ENCODE measurements at places on chromosomes 2 and 18.
A peak's percentile ranks its signal among the peaks of the same experiment; 100 is the strongest.

- no peak for DNase-seq
These were observed 319.1 kb downstream of the AGPS start for GRCh38 chr2:177711483-177712265.

- peak; percentile 84 for DNase-seq
These were observed 6.2 kb upstream of the PER2 start for GRCh38 chr2:238294393-238295143.

DNA sequence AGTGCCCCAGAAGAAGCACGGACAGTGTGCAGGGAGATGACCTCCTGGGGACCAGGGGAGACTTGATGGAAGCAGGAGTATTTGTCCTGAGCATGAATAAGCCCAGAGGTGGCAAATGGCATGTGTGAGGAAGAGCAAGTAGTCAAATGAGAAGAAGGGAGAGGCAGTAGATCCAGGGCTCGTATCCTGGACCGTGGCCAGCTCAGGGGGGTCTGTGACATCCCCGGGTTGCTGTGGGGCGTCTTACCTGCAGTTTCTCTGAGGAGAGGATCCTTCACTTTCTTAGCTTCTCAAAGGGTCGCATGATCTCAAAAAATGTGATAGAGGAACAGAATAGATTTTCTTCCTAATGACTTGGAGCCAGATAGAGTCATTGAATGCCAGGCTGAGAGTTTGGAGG lies 57.0 kb upstream of the FOSL2 start:
- DNase-seq = no peak

DNA sequence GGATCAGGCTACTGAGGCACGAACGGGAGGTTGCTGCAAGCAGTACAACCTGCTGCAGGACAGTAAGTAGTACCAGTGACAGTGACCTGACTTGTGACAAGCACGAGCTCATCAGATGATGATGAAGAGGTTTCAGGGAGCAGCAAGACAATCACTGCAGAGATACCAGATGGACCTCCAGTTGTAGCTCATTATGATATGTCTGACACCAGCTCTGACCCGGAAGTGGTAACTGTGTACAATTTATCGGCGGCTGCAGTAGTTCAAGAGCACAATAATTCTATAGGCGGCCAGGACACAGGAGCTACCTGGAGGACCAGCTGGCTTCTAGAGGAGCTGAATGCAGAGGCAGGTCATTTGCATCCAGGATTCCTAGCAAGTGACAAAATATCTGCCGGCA lies 64.0 kb upstream of the GULP1 start:
- no peak for DNase-seq

DNA sequence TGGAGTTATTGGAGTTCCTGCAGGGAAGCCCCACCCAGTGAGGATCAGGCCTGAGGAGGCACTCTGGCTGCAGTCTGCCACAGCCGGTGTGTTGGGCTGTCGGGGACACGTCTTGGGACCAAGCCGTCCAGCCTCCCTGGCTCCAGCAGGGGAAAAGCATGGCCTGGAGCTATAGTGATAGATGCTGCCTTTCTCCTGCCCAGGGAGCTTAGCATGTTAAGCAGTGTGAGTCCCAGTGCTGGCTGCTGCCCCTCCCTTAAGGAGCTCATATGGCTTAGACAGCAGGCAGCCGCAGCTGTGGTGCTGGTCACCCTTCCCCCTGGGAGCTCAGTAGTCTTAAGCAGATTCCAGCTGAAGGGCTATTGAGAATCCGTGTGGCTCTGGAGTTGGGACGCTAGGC lies 78.9 kb downstream of the CERS6 start:
- no peak for DNase-seq

GRCh38 chr18:31792580-31792911 lies 31.9 kb upstream of the SLC25A52 start:
- DNase-seq = peak; percentile 36

- DNase-seq = no peak
These were observed 236.3 kb downstream of the AGPS start for GRCh38 chr2:177628831-177629230.

- no peak for DNase-seq
These were observed 650.1 kb downstream of the SLC4A3 start for GRCh38 chr2:220277445-220277975.

- DNase-seq = no peak
These were observed 596.9 kb upstream of the HNMT start for GRCh38 chr2:137367361-137367760.

- no peak for DNase-seq
These were observed 51.7 kb upstream of the OTOF start for GRCh38 chr2:26529406-26530239.

DNA sequence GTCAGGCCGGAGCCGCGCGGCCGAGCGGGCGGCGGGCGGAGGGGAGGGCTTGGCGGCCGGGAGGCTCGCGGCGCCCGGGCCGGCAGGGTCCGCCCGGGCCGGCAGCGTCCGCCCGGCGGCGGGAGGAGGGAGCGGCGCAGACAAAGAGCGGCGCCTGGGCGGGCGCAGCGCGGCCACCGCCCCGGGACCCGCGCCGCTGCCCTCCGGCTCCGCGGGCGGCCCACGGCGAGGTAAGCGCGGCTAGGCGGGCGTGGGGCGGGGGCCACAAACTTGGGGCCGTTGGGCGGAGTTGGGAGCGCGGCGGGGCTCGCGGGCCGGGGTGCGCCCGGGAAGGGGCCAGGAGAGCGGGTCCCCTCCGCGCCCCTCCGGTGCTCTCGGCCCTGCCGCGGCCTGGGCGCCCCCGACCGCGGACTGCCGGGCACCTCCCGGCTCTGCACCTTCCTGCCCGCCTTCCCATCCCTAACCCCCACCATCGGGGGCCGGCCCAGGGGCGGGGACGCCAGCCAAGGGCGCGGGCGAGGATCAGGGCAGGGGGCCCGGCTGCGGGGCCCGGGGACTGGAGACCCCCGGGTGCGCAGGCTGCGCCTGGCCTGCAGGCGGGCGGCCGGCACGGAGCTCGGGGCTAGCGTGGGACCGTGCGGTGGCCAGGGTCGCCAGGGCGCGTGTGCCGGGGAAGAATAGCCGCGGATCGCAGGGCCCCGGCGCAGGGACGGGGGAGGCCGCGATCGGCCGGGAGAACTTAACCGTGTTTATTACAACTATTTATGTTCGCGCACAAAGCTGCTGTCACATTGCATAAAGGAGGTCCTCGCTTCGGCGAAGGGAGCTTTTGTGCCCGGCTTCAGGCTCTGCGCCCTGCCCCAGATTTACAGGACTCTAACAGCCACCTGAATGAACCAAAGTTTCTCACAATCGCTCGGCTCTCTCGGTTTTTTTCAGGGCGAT lies at the start of gene NCK2:
Gene NCK2, plus strand, starts transcription at position 4 of the 945 bp plus-strand sequence. CDS start 110,152 bp downstream, outside the sequence.
- peak; percentile 28 for DNase-seq

GRCh38 chr2:105746177-105747080 lies 1.7 kb downstream of the NCK2 start:
- DNase-seq = peak; percentile 92

DNA sequence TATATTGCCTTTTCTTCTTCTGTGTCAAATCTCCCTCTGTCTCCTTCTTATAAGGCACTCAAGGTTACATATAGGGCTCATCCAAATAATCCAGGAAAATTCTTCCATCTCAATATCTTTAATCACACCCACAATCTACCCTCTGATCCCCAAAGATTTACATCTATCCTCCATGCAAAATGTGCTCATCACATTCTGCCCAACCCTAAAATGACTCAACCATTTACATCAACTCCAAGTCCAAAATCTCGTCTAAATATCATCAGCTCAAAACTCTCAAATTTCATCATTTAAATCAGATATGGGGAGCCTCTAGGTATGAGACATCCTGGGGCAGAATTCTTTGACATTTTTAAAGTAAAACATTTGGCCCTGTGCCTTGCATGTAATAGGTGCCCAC lies 1349.8 kb downstream of the SUCLG1 start:
- no peak for DNase-seq

DNA sequence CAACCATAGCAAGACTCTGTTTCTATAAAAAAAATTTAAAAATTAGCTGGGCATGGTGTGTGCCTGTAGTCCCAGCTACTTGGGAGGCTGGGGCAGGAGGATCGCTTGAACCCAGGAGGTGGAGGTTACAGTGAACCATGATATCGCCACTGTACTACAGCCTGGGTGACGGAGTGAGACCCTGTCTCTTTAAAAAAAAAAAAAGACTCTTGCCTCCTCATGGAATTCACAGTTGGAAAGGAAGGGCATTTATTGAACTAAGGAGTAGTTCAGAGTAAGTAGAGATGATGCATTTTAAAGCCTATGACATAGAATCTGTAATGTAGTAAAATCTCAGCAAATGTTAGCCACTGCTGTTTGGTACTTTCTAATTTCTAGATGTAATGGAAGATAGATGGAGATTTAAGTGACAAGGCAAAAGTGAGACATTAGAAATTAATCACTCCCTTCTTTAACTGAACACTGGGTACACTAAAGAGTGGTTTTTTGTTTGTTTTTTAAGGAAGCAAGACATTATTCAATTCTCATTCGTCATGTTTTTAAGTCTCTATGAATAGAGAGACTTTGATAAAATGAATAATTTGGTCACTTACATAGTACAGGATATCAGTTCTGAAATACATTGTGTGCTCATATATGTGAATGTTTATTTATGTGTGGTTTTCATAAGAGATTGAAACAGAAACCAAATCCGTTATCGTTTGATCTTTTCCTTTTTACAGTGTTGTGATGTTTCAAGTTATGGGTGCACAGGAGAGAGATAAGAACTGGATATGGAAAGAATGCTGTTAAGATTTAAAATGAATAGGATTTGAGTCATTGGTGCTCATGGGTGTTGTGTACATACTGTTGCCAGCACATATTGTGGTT lies 186.1 kb upstream of the STON1 start:
- no peak for DNase-seq

GRCh38 chr2:201118961-201119854 lies 3.2 kb downstream of the CFLAR start:
- DNase-seq = peak; percentile 75

GRCh38 chr18:39764873-39765272 lies 2190.2 kb upstream of the PIK3C3 start:
- DNase-seq = peak; percentile 79

DNA sequence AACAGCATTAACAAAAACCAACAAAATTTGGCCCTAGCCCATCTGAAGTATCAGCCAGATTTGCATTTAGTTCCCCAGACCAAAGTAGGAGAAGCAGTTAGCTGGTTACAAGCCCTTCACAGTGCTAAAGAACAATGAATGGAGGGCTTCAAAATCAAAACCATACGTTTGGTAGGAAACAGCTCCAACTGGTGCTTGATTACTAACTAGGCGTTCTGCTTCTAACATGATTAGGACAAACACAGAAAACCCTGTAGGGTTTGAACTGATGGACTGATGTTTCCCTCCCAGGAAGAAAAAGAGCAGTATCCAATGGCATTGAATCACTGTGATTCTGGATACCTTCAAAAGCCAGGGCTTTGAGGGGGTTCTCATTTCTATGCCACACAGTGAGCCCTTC lies 20.5 kb upstream of the STAT4 start:
- no peak for DNase-seq

DNA sequence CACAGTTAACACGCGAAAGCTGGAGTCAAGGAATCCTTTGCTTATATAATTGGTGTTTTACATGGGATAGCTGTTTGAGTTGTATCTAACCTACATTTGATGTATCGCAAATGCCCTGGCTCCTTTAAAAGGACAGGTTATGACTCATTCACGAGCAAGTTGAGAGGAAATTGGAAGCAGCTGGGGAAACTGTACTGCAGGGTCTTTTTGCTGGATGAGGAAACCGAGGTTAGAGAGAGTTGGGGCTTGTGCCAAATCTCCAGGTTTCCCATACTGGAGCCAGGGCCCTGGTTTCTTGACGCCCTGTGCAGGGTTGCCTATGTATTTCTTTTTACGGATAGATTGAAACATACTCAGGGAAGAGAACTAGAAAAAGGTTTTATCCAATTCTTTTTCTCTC lies 60.0 kb upstream of the SPTBN1 start:
- no peak for DNase-seq

GRCh38 chr2:99974275-99974674 lies 168.1 kb downstream of the AFF3 start:
- peak; percentile 23 for DNase-seq

- no peak for DNase-seq
These were observed 15.0 kb upstream of the ACMSD start for GRCh38 chr2:134823431-134823830.

DNA sequence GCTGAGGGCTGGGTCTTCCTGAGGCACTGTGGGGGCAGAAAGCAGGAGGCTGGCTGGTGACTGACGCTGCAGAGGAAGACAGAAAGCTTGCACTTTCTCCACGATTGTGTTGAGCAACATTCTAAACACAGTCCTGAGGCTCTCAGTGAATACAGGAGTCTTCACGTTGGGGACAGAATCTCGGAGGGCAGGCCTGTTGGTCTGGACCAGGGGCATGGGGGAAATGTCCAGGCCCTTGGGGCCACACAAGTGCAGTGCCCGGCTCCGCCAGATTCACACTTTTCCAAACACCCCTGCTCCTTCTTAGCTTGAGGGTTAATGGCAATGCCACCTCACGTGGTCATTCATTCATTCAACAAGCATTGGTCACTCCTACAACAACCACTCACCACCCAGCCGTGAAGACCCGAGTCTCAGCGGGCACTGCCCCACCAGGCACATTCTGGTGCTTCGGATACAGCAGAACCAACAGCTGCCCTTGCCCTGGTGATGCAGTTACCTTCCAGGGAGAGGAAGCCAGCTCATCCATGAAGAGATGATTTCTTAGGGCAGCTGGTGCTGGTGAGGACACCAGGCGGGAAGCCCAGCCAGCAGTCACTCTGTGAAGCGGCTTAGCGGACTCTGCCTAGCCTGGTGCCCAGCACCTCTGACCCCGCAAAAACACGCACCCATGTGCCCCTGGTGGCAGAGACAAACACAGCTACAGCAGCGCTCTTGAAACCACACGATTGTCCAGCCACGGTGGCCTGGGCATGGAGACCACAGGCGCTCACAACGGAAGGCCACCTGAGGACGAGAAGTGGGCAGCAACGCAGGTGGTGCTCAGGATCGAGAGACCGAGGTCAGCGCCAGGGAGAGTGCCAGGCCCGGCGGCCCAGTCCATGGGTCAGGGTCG lies 10.9 kb upstream of the GPC1 start:
- no peak for DNase-seq

GRCh38 chr2:88693911-88694414 lies 2.5 kb downstream of the RPIA start:
- no peak for DNase-seq

DNA sequence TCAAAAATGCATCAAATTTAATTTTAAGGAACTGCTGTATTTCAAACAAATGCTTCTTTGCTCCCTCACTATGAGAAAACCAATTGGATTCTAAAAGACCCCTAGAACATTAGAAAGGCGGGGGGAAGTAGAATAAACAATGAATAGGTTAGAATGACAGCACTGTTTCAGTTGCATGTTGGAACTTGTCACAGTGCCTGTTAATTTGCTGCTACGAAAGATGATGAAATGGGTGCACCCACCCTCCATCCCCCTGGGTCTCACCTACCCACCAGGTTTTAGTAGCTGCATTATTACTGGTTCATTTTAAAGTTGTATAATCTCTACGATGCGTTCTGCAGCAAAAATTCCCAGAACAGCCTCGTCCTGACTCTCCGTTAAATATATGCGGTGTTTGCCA lies 193.0 kb upstream of the COPS8 start:
- no peak for DNase-seq
